ENCODE measurements at places on chromosomes 7 and 10.
A peak's percentile ranks its signal among the peaks of the same experiment; 100 is the strongest.

GRCh38 chr7:873367-874002 is 2.9 kb upstream of the GET4 start:
- peak; percentile 86 for DNase-seq

DNA sequence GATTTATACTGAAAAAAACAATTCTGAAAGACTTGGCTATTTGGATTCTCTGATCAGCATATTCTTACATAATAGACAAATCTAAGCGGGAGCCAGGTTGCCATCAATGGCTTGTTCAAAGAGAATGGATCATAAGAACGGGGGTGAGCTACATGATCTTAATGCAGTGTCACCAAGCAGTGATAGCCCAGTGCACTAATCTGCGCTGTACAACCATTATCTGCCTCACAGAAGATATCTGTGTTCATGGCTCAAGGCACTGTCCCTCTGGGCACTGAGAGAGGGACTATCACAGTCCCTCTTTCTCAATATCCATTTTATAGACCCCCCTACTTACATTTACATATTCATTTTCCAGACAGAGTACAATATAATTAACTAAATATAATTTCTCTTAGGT is 22.9 kb upstream of the PRKAR2B start:
- no peak for DNase-seq

DNA sequence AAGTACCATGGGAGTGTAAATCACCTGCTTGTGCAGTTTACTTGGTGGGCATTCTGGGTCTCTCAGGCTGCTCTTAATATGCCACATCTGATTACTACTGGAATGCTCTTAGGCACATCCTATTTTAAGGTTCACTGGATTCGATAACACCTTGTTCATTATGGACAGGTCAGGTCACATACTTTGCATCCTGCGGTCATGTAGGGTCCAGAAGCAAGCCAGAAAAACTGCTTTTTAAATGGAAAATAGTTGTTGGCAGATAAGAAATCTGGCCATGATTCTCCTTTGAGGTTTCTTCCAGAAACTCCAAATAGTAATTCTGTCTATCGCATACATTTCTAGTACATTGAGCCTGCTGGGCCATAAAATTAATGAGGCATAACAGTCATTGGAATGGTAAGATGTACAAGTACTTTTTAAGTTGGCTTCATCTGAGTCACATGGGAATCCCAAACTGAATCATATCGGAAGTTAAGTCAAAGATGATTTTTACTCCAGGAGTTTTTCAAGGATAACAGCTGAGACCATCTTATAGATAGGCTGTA is 371.9 kb downstream of the LRRTM3 start:
- no peak for DNase-seq

GRCh38 chr7:33400214-33400538 is 270.8 kb downstream of the BBS9 start:
- DNase-seq: no peak

GRCh38 chr7:149501651-149502050 is 4.0 kb upstream of the ZNF746 start:
- no peak for DNase-seq

DNA sequence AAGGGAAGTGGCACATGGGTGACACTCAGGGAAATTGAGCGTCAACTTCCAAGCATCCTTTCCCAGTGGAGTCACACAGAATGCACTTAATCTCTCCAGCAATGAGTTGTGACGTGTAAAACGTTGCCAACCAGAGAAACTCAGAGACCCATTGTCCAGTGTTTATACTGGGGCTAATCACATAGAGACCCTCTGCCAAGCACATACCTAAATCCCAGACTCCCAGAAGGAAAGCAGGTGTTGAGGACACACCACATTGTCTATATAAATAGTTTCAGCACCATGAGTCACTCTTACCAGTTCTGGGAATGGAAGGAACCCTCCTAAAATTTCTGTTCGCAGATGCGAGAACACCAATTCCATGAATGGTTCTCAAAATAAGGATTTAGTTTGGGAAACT is 76.4 kb upstream of the BET1 start:
- DNase-seq: no peak

DNA sequence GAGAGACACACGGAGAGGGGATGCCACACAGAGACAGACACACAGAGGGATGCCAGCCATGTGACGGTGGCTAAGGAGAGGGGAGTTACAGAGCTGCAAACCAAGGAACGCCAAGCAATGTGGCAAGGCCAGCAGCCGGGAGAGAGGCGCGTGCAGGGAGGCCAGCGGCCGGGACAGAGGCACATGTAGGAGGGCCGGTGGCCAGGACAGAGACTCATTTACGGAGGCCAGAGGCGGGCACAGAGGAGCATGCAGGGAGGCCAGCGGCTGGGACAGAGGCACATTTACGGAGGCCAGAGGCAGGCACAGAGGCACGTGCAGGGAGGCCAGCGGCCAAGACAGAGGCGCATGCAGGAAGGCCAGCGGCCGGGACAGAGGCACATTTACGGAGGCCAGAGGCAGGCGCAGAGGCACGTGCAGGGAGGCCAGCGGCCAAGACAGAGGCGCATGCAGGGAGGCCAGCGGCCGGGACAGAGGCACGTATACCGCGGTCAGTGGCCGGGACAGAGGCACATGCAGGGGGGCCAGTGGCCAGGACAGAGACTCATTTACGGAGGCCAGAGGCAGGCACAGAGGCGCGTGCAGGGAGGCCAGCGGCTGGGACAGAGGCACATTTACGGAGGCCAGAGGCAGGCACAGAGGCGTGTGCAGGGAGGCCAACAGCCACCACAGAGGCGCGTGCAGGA is 40.4 kb downstream of the INSIG1 start:
- DNase-seq: no peak

GRCh38 chr7:155402941-155403340 is 55.0 kb upstream of the EN2 start:
- DNase-seq: no peak

DNA sequence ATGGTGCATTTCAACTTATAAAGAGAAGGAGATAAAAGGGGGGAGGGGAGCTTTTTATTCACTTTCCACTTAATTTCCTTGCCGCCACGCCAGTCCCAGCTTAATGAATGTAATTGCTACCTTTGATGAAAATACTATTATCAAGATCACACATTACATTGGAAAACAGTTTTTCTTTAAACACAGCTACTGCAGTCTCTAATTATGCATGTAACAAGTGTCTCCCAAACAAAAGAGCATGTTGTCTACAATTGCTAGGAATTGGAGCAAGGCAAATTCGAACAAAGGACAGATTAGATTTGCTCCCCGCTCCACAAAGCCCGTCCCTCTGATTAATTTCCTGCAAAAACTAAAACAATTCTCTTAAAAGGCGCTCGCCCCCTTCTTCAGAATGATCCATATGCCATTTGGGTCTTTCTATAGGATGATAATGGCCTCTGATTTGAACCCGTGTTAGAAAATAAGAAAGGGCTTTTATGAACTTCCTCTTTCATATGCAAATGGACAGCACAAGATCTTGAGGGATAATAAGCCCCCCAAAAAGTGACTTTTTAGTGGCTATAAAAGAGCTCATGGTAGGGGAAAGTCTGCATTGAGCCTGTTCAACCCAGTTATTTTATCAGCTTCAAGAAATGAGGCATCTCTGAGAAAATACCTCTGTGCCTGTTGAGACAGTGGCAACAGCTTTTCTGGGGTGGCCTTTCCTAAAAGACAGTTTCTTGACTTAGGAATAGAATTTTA is 60.6 kb downstream of the ACADSB start:
- no peak for DNase-seq

- no peak for DNase-seq
These were observed 227.6 kb downstream of the ANKRD7 start for GRCh38 chr7:118452128-118452527.

DNA sequence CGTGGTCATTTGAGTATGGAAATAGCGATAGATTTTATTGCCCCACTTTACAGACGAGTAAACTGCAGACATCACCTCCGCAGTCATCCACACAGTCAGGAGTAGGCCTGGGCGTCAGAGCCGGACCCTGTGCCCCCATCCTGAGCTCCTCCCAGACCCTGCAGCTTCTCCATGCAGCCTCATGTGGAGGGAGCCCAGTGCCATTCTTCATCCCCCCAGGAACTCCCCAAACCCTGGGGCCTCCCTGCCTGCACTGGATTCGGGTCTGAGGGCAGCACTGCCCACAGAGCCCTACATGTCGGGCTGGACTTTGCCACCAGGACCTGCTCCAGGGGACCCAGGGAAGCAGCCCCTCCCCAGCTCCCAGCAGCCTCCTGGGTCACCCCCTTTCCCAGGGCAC is 100.8 kb downstream of the MKI67 start:
- no peak for DNase-seq

DNA sequence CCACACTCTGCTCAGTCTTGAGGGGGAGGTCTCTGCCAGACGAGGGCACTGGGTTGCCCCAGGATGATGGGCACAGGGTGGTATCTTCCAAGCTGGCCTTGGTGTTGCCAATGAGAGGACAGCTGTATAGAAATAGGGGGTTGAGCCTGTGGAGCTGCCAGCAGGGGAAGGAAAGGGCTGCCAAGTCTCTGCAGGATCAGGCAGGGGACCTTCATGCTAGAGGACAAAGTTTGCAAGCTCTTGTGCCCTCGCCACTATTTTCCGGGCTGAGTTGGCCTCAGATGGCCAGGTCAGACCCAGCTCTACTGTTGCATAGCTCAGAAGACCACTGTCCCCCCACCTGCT is 68.7 kb downstream of the ARHGAP22 start:
- no peak for DNase-seq

- no peak for DNase-seq
These were observed 112.7 kb downstream of the CCNY start for GRCh38 chr10:35448687-35449662.

- DNase-seq: peak; percentile 12
These were observed 72.8 kb downstream of the INSYN2A start for GRCh38 chr10:127123626-127124025.

- DNase-seq: no peak
These were observed 249.8 kb upstream of the TCF7L2 start for GRCh38 chr10:112700215-112700671.

GRCh38 chr7:40945788-40946187 is 757.1 kb downstream of the INHBA start:
- DNase-seq: no peak

DNA sequence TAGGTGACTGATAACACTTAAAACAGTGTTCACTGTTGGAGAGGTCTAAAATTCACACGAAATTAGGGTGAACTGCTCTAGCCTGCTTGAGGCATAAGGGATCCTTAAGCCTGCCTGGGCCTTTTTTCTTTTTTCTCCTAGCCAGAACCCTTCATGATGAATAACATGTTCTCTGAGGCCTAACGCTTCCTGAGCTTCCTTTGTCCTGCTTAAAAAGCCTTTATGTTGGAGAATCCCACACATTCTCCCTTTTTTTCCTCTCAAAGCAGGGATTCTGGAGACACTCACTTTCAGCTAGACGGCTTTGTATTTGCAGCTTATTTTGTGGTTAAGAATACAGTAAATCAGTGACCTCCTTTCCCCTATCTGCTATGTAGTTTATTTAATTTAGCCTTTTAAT is 354.7 kb upstream of the PHF14 start:
- DNase-seq: no peak

- DNase-seq: no peak
These were observed 55.8 kb downstream of the AKR1C4 start for GRCh38 chr10:5252177-5253037.

- no peak for DNase-seq
These were observed at the start of gene HMX3 for GRCh38 chr10:123135415-123136141. HMX3 (plus strand) TSS chr10:123135970; CDS start chr10:123136051, 81 bp downstream.

- DNase-seq: no peak
These were observed 995.4 kb upstream of the LRRN3 start for GRCh38 chr7:110095372-110096052.

GRCh38 chr7:157253850-157254249 is 83.0 kb upstream of the DNAJB6 start:
- no peak for DNase-seq

DNA sequence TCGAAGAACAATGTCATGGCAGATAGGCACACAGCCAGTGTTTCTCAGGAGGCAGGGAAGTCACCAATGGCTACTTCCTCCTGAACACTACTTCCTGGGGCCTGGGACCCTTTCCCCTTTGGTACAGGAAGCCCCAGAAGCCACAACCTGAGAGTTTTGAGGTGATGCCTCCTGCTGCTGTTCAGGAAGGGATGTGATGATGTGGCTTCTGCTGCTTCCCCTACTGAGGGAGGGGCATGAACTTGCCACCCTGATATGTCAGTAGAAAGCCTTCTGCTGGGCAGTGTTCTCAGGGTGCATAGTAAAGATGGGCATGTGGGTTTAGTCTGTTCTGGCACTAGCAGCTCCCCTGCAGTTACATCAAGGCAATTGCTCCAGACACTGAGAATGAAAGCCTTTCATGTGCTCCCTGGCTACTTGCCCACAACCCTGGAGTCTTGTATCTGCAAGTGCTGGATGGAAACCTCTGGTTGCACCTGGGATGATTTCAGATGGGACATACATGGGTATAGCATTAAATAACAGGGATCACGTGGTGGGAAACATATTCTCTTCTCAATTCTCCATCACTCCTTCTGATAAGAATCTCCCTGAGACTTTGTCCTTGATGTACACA is 69.3 kb downstream of the ADRA2A start:
- no peak for DNase-seq

GRCh38 chr10:122864194-122864592 is 15.2 kb downstream of the FAM24B start:
- no peak for DNase-seq

Data from AG08395 (cell line).